ENCODE measurements at places on chromosomes 4 and X.

DNA sequence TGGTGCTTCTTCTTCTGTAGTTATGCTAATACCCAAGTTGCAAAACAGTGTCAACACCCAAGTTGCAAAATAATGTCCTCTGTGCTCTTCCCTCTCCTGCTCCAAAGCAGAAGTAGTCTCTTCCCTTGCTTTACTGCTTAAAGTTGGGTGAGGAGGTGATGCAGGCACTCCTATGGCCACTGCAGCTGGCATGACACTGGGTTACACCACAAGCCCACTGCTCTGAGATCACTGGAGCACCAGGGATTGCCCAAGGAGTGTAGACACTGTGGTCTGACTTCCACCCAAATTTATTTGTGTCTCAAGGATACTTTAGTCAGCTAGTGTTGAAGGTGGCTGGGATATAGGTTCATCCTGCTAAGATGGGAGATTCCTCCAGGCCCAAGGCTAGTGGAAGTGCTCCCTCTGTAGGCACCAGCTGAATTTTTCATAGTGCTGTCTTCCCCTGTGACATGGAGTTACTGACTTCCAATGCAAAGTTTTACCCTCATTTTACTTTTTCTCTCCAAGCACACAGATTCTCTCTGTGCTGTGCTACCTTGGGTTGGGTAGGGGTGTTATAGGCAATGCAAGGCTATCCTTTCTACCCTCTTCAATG is 196.2 kb upstream of the TENT5D start:
- no peak for DNase-seq

- DNase-seq: no peak
These were observed 553.9 kb downstream of the INPP4B start for GRCh38 chr4:142292231-142292630.

DNA sequence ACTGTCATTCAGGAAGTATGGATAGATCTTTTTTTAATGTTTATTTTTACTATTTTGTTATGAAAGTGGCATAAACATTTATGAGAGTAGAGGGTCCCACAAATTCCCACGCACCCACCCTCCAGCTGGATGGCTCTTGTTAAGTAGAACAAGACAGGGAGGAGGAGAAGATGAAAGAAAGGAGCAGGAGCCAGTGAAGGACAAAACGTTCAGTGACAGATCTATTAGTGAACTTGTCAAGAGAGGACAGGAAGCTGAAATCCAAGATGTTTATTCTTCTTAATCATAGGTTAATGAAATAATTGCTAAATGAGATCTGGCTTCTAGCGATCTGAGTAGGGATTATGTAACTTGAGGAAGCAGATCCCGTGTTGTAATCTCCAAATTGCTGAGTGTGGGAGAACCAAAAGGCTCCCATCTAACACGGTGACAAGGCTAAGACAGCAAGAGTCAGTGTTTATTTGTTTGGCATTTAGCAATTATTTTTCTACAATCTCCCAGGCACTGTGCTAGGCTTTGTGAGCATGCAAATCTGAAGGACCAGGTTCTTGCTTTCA is 162.5 kb downstream of the SHROOM3 start:
- no peak for DNase-seq

DNA sequence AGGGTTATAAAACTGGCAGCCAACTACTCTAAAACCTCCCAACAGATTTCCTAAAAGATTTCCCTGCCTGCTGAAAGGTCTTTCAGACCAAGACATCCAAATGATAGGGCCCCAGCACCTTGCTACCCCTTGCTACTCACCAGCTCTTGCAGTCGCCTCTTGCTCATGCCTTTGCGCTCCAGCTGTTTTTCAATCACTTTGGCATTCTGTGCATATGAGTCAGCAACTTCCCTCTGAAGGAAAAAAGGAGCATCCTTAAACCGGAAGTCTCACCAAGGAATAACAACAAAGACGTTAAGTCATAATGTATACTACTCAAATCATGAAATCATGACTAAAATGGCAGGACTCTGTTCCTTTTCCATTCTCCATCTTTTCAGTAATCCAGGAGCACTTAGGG is 24.0 kb downstream of the STEEP1 start:
- DNase-seq: no peak

GRCh38 chr4:58617226-58617625 is 1507.0 kb upstream of the IGFBP7 start:
- DNase-seq: no peak

- no peak for DNase-seq
These were observed 128.0 kb downstream of the CFAP299 start for GRCh38 chr4:80463509-80463908.

GRCh38 chrX:67503004-67503403 is 40.8 kb upstream of the AR start:
- DNase-seq: no peak

- no peak for DNase-seq
These were observed 57.0 kb upstream of the SORCS2 start for GRCh38 chr4:7135389-7135746.

DNA sequence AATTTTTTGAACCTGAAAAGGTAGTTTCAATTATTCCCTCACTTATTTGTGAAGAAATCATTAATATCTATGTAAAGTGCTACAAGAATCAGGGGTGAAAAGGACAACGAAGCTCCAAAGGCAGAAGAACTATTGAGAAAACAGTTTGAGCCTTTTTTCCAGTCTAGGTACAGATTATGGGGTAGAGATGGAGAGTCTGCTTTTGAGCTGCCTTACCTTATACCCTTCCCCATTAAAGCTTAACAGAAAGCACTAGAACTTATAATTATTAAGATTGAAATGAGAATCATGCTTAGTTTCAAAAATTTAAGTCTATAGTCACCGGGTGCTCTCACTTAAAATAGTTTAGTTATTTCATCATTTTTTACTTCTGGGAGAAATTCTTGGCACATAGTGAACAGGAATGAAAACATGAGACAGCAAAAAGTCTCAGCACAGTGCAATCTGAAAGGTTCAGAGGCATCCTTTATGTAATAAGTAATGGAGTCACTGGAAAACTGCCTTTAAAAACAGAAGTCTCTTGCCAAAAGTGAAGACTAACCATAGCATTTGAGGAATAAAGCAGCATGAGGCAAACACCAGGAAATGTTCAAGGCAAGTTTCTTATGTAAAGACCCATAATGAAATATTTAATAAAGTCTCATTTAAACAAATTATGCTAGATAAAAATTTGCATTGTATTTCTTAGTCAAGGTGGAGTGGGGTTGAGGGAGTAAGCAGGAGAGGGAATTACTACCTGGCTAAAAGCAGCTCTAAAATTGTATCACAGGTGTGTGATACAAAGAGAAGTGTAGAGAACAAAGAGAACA is 5.1 kb upstream of the DCLK2 start:
- no peak for DNase-seq

DNA sequence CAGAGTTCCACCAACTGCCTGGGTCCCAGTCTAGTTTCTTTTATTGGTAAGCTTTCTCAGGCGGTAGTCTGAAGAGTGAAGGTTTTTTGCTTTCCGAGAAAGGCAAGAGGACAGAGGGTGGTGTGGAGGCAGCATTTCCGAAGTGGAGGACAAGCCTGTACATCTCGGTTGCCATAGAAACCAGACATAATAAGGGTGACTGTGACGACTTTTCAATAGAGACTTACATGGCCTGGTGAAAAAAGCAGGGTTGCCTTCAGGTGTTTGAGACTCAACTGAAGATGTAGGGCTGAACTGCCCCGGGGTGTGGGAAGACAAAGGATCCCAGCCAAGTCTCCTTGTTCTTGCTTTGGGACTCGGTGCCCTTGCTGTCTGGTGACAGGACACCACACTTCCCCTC is 53.6 kb upstream of the RAB40AL start:
- peak; percentile 28 for DNase-seq

DNA sequence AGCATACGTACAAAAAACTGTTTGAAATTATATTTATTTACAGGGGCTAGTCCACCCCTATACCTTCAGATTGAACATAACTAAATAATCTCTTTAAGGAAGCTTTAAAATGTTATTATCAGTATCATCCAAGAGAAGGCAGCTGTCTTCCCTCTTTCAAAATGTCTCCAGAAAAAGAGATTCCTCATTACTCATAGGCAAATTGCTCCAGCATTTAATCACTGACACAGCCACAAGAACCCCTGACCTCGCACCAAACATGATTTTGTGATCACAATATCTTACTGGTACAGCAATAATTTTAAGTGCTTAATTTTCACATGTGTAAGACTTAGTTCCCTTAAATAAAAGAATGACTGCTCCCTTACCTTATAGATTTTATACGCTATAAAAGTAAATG is 9.7 kb downstream of the BOD1L1 start:
- DNase-seq: no peak

- no peak for DNase-seq
These were observed 28.1 kb downstream of the XAGE5 start for GRCh38 chrX:52839137-52839536.

- peak; percentile 73 for DNase-seq
These were observed 280.1 kb downstream of the RAPGEF2 start for GRCh38 chr4:159382856-159383561.

DNA sequence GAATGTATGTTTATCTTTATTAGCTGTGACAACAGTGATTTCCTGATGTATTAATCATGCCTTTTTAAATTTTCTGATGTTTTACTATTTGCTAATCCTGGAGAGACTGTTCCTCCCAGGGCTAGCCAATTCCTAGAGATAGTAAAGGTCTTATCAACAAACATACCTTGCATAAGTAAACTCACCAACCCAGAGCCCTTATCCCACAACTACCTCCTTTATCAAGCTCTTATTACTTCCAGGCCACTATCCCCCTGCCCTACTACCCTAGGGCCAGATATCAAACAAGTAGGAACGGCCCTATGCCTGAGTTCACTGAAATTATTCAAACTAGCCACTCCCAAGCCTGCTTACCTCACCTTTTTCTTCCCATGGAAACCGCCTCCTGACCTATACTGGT is 58.2 kb upstream of the NPNT start:
- no peak for DNase-seq

DNA sequence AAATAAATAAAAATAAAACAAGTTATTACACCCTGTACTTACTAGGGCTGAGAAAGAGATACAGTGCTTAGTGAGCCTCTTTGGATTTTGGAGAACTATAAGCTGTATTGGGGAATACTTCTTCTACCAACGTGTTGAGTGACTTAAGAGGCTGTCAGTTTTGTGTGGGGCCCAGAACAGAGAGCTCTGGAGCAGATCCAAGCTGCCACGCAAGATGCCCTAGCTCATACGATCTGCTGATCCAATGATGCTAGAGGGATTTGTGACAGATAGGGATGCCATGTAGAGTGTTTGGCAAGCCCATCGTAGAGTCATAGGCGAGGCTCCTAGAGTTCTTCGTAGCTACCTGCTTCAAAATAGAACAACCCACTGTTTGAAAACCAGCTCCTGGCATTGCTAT is 60.3 kb upstream of the KLF3 start:
- no peak for DNase-seq

DNA sequence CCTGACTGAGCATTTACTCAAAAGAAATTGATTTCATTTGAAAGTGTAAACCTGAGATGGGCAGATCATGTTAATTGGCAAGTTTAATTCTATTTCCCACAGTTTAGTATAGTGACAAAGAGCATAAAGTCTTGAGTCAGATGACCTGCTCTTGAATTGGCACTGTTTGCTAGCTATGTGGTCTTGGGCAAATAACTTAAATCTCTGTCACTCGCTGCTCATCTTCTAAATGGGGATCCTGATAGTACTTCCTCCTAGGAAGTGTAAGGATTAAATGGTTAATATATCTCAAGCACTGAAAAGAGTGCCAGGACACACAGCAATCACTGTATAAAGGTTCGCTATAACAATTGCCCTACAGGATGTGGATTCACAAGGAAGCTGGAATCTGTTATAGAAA is 242.8 kb upstream of the JADE1 start:
- DNase-seq: no peak

DNA sequence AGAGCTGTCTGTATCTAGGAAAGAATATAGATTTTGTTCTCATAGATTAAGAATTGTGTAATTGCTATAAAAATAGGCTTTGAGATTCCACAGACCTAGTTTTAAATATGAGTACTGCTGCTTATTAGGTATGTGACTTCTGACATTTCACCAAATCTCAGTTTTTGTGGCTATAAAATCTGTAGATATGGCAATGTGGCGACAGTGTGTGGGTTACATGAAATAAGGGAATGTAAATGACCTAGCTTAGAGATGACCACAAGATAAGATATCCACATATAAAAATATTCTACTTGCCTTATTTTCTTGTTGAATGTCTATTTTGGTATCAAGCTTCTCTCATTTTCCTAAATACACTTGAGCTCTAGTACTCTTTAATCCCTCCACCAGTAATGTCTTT is 193.8 kb downstream of the UNC5C start:
- no peak for DNase-seq

DNA sequence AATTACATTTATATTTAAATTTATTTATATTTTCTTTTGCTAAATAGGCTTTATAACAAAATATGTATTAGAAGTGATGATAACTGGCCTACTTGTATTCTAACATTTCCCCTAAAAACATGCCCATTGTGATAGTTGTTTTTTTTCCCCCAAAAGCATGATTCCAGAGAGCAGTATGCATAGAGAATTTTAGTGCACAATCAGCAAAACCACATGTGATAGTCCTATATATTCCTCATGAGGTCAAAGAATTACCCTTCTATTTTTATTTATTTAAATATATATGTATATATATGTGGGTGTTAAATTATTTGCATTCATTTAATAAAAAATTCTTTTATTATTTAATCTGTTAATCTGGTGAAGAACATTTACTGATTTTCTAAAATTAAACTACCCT is 78.2 kb upstream of the TLL1 start:
- DNase-seq: no peak

GRCh38 chr4:158422546-158422945 is 99.1 kb upstream of the RXFP1 start:
- peak; percentile 18 for DNase-seq

GRCh38 chr4:20262221-20262620 is 10.5 kb downstream of the SLIT2 start:
- DNase-seq: no peak

DNA sequence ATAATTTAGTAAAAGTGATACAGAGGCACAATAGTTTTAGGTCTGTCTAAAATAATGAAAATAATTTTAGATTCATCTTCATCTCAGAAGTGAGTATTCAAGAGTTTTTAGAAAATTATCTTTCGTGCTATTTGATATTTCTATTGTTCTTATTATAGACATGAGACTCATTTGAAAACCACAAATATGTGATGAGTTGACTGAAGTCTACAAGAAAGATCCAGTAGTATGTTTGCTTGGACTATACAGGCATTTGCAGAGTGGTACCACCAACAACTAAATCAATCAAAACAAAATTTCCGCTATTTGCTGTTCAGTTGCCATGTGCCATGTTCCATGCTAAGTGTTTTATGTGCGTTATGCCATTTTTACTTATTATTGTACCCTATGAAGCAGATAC is 1318.5 kb downstream of the STIM2 start:
- DNase-seq: no peak

Measured in HAP-1 (cell line).